ENCODE measurements at places on chromosomes 7 and 10.

- DNase-seq: no peak
Observed at GRCh38 chr7:85090919-85091564, 95.8 kb downstream of the SEMA3D start.

DNA sequence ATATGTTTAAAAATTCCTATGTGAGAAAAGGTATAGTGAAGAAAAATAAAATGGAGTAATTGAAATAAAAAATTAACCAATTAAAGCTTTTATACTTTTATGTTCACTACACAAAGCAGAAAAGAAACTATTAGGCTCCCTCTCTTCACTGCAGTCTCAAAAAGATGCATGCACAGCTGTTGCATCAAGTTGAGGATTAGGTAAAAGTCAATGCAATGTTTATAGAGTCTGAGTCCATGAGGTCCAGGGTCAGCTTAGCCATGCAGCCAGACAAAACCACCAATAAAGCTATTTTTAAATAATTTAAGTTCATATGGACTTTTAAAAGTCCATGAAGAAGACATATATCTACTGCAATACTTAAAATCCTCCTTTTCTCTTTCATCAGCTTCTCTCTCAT is 31.1 kb upstream of the ING3 start:
- DNase-seq: no peak

- no peak for DNase-seq
Observed at GRCh38 chr10:78330884-78331283, 297.2 kb downstream of the RPS24 start.

GRCh38 chr10:102713539-102713813 is 721 bp downstream of the ARL3 start:
- peak; percentile 67 for DNase-seq

GRCh38 chr10:101385866-101386658 is 32.1 kb downstream of the BTRC start:
- no peak for DNase-seq

DNA sequence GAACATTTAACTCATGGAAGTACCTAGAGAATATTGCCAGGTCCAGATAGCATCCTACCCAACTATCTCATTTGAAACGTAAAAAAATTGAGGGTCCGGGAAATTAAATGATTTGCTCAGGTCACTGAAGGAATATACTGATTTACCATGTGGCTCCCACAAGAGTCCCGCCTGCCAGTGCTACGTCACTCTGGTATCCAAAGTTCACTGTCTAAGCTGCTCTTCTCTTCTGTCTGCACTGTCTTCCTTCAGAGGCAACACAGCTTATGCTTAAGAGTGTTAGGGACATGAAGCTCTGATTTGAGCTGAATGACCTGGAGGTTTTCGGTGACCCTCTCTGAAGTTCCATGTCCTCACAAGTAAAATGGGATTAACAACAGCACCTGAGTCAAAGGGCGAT is 114.6 kb downstream of the PDE1C start:
- no peak for DNase-seq

DNA sequence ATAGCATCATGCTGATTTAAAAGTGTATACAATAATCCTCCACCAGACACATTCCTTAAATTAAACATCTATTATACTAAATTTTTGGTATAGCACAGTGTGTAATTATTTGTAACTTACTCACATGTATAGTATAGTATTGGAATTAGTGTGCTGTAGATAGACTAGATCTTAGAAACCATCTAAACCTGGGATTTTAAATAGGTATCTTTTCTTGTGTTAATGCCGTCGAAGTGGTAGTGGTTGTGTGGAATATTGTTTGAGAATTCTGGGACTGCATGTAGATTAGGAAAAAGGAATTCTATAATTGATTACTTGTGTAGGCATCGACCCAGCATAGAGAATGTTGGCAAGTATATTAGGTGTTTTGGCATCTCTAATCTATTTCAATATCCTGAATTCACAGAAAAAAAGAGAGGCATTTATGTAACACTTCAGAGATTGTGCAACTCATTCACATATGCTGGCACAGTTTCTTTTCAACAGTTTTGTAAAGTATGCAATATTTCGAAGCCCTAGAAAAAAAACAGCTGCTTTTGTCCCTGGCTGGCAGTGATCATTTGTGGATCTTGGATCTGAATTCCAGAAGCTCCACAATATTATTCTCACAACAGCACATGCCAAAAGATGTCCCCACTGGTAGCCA is 145.5 kb upstream of the AGR3 start:
- DNase-seq: no peak

GRCh38 chr10:93281367-93281720 is 200.8 kb downstream of the MYOF start:
- DNase-seq: no peak

- DNase-seq: no peak
Observed at GRCh38 chr7:53246957-53247356, 211.5 kb downstream of the POM121L12 start.

GRCh38 chr7:135152442-135152841 is 4.6 kb downstream of the TMEM140 start:
- DNase-seq: no peak

GRCh38 chr10:1178506-1178905 is 122.3 kb downstream of the WDR37 start:
- DNase-seq: no peak

DNA sequence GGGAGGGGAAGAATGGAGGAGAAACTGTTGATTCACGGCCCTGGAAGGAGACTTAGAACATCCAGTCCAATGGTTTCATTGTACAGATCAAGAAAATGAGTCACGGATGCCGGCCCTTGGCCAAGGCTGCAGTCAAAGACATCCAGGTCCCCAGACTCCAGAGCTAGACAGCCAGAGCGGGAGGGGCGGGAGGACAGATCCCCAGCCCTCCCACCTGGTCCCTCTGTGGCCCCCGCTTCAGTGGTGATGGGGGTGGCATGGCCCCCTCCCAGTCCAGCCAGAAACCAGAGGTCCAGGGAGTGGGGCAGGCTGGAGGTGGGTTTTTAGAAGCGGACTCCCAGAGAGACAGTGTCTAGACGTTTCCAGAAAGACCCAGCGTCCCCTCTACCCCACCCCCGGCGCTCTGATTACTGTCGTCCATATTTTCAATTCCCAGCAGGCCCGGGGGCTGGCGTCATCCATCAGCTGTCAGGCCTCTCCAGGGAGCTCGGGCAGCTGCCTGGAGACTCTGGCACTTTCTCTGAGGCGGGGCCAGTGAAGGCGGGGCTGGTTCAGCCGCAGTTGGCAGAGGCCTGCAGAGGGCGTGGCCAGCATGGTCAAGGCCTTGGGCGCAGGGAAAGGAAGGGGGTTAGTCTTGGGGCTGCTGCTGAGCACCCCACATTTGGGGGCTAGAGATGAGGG is 8.0 kb upstream of the HSPB1 start:
- DNase-seq: no peak

GRCh38 chr7:26638140-26638539 is 226.2 kb downstream of the SKAP2 start:
- no peak for DNase-seq

- DNase-seq: no peak
Observed at GRCh38 chr7:98202367-98203195, 8.7 kb upstream of the BHLHA15 start.
